T-helper 2 cell treated with Interferon-gamma antibody and Interleukin-4, amounts not matched to agents 5 μg/mL and 100 μg/mL, for 36 hours (primary cell): ENCODE measurements at places on chromosomes 2 and 18.

DNA sequence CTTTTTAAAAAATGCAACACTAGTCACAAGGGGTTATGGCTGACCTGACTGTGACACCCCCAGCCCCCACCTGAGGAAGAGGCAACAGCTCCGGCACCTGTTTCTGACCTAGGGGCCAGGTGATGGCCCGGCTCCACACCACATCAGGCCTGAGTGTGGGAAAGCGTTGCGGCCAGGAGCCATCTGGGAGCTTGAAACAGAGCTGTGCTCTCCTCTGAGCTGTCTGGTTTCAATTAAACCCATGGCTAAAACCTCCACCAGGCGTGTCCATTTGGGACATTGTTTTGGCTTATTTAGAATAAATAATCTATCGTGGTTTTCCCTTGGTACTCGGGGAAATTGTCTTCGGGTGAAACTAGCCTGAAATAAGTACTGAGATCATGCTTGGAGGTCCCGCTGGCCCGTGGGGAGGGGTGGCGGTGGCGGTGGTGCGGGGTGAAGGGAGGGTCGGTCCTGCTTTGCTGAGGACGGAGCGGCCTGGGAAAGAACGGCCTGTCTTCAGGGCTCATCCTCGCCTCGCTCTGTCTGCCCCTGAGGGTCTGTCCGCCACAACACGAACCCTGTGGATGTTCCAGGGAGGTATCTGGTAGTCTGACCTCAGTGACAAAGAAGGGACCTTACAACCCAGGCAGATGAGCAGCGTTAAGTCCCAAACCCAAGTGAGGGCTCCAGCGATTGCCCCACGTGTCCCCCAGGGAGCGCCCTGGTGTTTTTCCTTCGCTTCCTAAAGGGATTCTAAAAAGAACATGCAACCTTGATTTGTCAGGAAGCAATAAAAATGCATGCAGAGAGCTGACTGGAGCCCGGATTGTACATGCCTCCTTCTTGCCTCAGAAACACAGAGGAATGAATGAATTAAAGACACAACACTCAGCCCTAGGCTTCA lies 58.7 kb downstream of the IL1RL2 start:
- DNase-seq, result no peak

GRCh38 chr2:58756336-58756735 lies 515.2 kb upstream of the FANCL start:
- no peak for DNase-seq

- DNase-seq, result peak; percentile 54
Measured at GRCh38 chr2:96556441-96557330, 20.1 kb downstream of the ARID5A start.

DNA sequence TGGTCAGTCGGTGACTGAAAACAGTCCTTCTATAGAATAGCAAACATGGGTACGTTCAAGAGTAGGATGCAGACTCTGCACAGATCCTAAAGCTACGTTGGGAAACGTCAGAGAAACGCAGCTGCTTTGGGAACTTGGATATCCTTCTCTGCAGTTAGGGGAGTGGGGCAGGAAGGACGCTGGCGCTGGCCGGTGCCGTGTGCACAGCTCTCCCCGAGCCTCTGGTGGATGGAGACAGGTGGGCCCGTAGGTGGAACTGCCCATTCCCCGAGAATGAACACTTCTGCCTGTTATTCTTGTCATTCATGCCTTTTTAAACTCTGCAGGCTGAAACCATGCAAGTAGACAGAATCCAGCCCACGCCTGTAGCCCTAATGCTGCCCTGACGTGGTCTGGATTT lies 91.7 kb upstream of the MBOAT2 start:
- no peak for DNase-seq

- no peak for DNase-seq
Measured at GRCh38 chr2:42879913-42880737, 87.7 kb upstream of the HAAO start.

- DNase-seq, result no peak
Measured at GRCh38 chr2:195633573-195633870, 23.5 kb upstream of the SLC39A10 start.
